ENCODE measurements at places on chromosomes 5 and 9.

DNA sequence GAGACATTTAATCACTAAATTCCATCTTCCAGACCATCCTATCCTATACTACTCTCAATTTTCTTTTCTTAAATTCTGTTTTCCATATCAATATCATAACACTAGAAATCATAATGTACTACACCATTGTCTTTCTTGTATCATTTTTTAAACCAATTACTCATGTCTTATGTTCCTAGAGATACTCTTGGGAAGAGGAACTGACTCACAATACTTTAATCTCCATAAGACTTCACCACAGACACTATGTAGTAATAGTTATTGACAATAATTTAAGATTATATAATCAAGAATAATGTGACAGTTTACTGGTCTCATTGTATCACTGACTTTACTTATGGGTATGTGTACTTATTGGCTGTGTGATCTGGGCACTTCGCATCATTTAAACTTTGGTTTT lies 43.8 kb downstream of the PCDHGC5 start:
- no peak for DNase-seq

- no peak for DNase-seq
Observed at GRCh38 chr5:175652741-175653663, 4.9 kb upstream of the HRH2 start.

GRCh38 chr5:114312658-114313057 lies 49.2 kb upstream of the KCNN2 start:
- DNase-seq: no peak

DNA sequence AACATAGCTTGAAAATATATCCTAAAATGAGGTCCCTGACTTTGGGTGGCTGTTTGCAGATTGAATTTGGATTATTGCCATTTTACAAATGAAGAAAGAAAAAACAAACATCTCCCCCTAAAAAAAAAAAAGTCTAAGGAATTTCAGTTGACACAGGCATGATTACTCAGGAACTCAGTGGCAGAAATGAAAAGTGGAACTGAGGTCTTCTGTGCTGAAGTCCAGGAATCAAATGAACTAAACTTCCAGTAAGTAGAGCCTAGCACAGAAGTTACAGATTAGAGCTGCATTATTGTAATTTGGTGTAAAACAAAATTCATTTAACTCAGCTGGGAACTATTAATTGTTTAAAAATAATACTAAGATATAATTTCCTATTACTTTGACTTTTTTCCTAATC lies 26.7 kb downstream of the FAM170A start:
- no peak for DNase-seq

- no peak for DNase-seq
Observed at GRCh38 chr5:179618923-179619554, 4.4 kb downstream of the HNRNPH1 start.

DNA sequence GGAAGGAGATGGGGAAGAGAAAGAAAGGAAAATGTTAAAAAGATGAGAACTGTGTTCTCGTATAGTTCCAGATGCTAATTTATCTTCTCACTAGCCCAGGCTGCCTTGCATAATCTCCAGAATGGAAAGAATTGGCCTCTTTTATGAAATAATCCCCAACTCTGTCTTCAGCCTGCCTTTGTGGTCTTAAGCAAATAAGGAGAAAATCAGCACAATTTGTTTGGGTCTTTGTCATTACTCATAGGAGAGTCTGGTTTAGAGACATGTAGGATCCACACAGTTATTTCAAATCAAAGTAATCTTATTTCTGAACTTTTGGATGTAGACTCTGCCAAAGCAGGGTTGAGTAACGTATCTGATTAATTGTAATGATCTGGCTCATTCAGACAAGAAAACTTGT lies 50.7 kb upstream of the CAMK4 start:
- no peak for DNase-seq

DNA sequence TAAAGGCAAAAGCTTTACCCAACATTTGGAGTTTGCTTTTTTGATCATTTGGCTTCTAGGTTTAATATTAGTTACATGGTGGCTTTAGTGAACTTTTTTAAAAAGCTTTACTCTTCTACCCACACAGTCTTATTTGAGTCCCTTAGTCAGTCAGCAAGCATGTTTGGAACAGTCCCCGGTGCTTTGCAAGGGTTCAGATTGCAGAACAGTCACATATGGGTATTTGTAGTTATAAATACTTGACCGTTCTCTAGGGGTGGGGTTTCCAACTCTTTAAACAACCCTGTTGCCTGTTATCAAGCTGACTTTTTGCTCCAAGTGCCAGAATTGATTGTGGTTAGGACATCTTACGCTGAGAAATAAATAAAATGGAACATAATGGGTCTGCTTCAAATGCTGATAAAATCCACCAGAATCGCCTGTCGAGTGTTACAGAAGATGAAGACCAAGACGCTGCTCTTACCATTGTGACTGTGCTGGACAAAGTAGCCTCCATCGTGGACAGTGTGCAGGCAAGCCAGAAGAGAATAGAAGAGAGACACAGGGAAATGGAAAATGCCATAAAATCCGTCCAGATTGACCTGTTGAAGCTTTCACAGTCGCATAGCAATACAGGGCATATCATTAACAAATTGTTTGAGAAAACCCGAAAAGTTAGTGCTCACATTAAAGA lies at the start of gene CAVIN4:
CAVIN4 (plus strand) TSS at position 304 of the 673 bp plus-strand sequence; CDS start at position 369, 65 bp downstream.
- DNase-seq: no peak

GRCh38 chr9:121277518-121278295 lies 9.7 kb downstream of the GSN start:
- DNase-seq: no peak

- no peak for DNase-seq
Observed at GRCh38 chr5:110397281-110397680, 329.2 kb downstream of the TMEM232 start.

GRCh38 chr9:106717686-106718085 lies 145.3 kb upstream of the ZNF462 start:
- DNase-seq: no peak

DNA sequence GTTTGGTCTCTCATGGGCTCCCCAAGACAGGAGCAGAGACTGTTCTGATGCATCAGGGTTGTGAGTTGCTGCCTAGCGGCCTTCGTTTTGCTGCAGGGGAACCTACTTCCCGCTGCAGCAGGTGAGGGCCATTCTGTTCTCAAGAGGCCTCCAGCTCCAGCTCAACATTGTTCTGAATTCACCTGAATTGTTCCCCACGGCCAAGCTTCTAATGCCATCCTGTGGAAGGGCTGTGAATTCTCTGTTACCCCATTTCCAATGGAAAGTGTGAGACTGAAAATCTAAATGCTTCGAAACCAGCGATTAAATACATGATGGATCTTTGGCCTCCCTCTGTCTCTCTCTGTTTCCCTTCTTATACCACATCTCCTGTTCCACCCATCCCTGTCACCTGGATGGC lies 349.1 kb upstream of the DAP start:
- DNase-seq: no peak

GRCh38 chr5:43432486-43433375 lies 20.5 kb upstream of the CCL28 start:
- DNase-seq: peak; percentile 95

DNA sequence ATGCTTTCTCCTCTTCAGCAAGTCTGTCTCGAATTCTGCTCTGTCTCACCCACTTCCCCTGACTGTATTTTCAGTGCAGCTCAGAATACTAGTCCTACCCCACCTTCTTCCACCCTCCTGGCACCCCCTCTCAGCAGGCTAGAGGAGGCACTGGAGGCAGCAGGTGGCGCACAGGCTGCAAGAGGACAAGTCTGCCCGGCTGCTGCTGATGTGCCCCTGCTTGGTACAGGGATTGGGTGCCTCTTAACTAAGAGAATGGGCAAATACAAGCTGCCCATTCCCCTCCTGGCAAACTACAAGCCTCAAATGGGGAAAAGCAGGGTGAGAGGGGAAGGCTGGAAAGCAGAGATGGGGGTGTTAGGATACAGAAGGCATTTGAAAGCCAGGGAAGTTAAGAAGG lies 5.1 kb downstream of the TLN1 start:
- no peak for DNase-seq

GRCh38 chr9:12798066-12798770 lies 23.4 kb downstream of the LURAP1L start:
- peak; percentile 97 for DNase-seq

GRCh38 chr5:180591311-180591887 lies at the start of gene SCGB3A1:
Gene SCGB3A1 (minus strand): TSS chr5:180591499. CDS start chr5:180591462, 37 bp downstream.
- DNase-seq: no peak

DNA sequence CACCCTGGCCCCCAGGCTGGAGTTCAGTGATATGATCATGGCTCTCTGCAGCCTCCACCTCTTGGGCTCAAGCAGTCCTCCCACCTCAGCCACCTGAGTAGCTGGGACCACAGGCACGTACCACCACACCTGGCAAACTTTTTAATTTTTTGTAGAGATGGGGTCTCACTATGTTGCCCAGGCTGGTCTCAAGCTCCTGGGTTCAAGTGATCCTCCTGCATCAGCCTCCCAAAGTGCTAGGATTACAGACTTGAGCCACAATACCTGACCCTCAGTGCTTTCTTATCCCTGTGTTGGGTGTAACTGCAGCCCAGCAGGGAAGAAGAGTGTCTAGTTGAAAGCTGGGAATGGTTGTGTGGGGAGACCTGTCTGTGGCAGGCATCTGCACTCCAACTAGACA lies 10.9 kb downstream of the PTPA start:
- DNase-seq: no peak

DNA sequence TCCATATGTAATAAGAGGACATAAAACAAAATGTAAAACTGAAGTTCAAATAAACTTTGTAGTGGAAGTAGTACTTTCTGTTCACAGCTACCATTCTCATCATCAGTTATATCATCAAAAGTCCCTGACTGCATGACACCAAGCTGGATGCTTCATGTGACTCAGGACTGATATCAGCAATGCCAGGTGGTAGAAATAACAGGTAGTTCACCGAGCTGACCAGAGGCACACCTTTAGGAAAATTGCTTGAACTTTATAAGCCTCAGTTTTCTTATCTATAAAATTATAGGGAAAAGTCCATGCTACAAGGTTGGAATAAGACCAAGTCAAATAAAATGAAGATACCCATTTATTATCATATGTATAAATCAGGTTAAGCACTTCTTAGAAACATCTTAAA lies 124.9 kb upstream of the PTGER4 start:
- no peak for DNase-seq

GRCh38 chr5:161535762-161536161 lies 10.8 kb downstream of the GABRB2 start:
- no peak for DNase-seq

DNA sequence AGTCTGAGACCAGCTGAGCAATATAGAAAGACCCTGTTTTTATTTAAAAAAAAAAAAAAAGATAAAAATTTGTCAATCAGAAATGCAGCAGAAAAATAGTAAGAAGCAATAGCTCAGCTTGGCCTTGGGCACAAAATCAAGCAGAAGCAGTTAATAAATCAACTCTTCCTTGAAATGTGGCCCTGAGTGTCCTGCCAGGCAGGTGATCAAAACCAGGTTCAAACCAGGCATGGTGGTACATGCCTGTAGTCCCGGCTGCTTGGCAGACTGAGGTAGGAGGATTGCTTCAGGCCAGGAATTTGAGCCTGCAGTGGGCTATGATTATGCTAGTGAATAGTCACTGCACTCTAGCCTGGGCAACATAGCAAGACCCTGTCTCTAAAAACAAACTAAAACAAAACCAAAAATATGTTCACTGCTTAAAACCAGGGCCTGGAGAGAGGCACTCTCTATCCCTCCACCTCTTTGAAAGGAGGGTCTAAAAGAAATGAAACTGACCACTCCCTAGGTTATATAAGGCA lies 27.9 kb upstream of the KLF9 start:
- no peak for DNase-seq

GRCh38 chr5:10507575-10508096 lies 56.2 kb upstream of the ANKRD33B start:
- no peak for DNase-seq

DNA sequence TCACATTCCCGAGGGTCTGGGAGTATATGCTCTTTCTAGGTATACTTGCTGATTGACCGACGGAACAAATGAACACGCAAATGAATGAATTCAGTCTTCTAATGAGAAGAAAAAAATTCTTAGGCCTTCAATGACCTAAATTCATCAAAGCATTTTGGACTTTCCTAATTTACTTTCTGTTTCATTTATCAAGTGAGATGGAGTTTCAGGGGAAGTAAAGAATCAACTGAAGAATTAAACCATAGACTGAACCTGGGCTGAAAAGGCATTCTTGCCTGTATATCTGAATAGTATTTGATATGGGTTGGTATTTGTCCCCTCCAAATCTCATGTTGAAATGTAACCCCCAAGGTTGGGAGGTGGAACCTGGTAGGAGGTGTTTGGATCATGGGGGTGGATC lies 64.1 kb downstream of the ZFAND5 start:
- DNase-seq: no peak

- no peak for DNase-seq
Observed at GRCh38 chr5:108387758-108388157, 5.9 kb upstream of the FBXL17 start.

GRCh38 chr9:88781628-88782391 lies 209.5 kb upstream of the S1PR3 start:
- DNase-seq: no peak

- no peak for DNase-seq
Observed at GRCh38 chr5:80915716-80916115, 44.4 kb upstream of the RASGRF2 start.

DNA sequence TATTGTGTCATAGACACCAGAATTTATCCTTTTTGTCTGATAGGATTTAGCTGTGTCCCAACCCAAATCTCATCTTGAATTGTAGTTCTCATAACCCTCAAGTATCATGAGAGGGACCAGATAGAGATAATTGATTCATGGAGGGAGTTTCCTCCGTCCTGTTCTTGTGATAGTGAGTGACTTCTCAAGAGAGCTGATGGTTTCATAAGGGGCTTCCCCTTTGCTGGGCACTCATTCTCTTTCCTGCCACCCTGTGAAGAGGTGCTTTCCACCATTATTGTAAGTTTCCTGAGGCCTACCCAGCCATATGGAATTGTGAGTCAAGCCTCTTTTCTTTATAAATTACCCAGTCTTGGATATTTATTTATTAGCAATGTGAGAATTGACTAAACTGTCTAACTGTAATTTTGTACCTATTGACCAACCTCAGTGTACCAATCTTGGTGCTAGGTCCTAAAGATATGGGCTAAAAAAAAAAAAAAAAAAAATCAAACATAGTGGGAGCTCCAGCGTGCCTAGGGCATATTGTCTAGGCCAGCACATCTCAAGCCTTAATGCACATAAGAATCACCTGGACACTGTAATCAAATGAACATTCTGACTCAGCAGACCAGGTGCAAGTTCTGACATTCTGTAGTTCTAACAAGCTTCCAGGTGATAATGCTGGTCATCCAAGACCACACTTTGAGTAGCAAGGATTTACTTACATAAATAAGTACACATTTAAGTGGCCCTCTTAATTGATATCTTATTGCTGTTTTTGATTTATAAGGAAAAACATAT lies 30.5 kb downstream of the ST8SIA4 start:
- no peak for DNase-seq

GRCh38 chr5:125044491-125045282 lies 298.2 kb upstream of the ZNF608 start:
- no peak for DNase-seq

DNA sequence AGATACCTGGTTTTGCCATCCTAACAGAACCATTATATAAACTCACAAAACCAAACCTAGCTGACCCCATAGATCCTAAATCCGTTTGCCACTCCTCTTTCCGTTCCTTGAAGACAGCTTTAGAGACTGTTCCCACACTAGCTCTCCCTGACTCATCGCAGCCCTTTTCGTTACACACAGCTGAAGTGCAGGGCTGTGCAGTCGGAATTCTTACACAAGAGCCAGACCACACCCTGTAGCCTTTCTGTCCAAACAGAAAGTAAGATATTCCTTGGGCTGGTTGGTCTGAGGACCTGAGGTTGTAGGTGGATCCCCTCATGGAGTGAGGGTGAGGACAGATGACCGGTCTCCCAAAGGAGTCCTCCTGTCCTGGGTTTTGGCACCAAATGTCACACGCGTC lies 56.7 kb upstream of the NAA35 start:
- DNase-seq: no peak

- DNase-seq: no peak
Observed at GRCh38 chr5:134088994-134089560, 25.4 kb upstream of the TCF7 start.

GRCh38 chr5:74042959-74043358 lies 417.0 kb downstream of the ARHGEF28 start:
- peak; percentile 70 for DNase-seq

All from NCI-H446 treated with DMSO at 0.1 percent for 48 hours (cell line).